ENCODE measurements at places on chromosomes 5 and 9.

- DNase-seq = no peak
Measured at GRCh38 chr5:80041527-80041926, 6.4 kb downstream of the THBS4 start.

DNA sequence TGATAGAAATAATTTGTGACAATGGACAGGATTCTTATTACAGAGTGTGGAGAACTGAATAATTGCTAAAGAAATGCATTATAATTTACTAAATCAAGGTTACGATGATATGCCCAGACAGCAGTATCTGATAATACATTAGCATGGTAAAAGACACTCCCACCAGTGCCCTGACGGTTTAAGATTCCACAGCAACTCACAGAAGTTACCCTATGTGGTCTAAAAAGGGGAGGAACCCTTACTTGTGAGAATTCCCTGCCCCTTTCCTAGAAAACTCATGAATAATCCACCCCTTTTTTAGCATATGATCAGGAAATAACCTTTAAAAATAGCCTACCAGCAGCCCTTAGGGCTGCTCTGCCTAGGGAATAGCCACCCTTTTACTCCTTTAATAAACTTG, 244.7 kb upstream of the SLC24A2 start:
- DNase-seq = no peak

- DNase-seq = peak; percentile 33
Measured at GRCh38 chr5:1111727-1112289, at the start of gene SLC12A7. Gene SLC12A7 (minus strand): TSS chr5:1112063. CDS start chr5:1111991, 72 bp downstream.

- no peak for DNase-seq
Measured at GRCh38 chr5:22496666-22497065, 356.5 kb downstream of the CDH12 start.

GRCh38 chr5:133117912-133118445, 66.2 kb downstream of the HSPA4 start:
- no peak for DNase-seq

DNA sequence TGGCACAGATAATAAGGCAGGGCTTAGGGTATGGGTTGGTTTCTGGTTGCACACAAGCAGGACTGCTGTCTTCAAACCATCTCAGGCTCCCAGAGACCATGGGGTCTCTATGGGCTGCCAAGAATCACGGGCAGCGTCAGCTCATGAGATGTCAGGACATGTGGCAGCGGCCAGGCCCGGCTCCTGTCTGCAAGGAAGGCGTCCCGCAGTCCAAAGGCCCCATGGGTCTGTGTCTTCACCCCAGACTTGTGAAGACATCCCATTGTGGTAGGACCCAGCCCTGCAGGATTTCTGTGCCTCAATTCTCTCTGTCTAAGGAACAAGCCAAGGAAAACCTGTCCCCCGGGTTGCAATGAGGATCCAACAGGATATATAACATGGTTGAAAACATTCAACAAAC, 32.6 kb downstream of the IPPK start:
- no peak for DNase-seq

DNA sequence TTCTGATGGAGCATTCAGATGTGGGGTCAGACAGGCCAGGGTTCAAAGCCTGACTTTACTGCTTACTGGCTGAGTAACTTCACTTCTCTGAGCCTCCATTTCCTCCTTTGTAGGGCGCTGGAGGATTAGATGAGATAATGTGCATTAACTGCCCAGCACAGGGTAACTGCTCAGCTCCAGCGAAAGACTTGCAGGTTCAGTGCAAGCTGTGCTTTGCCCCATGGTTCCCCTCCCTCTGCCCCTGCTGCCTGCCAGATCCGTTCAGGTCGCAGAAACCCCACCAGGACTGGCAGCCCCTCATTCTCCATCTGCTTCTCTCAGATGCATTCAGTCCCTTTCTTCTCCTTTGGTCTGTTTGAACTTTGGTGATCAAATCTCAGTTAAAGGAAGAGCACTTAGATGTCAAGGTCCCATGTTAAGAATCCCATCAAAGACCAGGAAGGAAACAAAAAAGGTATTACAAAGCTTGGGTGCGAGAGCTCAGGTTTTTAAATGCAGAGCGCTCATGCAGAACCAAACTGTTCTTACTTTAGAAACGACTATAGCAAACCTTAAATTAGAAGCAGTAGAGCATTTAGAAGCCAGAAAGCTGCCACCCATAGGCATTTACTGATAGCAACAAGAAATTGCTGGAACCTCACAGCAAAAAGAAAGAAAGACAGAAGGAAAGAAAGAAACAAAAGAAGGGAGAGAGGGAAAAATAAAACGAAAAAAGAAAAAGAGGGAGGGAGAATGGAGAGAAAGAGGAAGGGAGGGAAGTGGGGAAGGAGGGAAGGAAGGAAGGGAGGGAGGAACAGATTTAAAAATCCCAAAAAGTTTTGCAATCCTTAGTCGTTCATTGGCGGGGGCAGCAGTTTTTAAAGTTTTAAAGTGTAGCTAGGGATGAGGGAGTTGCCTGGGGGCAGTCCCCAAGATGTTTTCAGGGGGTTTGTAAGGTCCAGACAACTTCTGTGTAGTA, 23.5 kb downstream of the AFAP1L1 start:
- no peak for DNase-seq

GRCh38 chr9:127554966-127555839, 56.9 kb upstream of the STXBP1 start:
- DNase-seq = no peak

- no peak for DNase-seq
Measured at GRCh38 chr5:123929055-123929474, 417.1 kb downstream of the CSNK1G3 start.

DNA sequence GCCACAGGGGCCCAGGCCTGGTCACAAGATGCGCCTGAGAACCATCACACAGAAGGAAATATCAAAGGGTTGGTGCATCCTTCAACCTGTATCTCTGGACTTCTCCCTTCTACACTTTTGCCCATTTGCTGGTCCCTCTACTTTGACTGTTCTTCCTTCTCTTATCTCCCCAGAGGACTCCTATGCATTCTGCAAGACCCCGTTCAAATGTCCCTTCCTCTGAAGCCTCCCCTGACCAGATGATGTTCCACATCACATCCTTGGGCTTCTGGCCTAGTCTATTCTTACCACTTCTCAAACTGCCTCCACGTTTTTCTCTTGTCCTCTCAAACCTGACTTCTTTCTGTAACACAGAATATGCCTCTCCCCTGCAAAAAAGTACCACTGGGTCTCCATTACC, 34.3 kb downstream of the STK10 start:
- DNase-seq = no peak

GRCh38 chr9:100101608-100102007, 2.6 kb downstream of the INVS start:
- no peak for DNase-seq

GRCh38 chr9:76255781-76256455, 138.3 kb downstream of the RFK start:
- DNase-seq = no peak

GRCh38 chr5:96857454-96857853, 18.8 kb upstream of the ERAP2 start:
- DNase-seq = no peak

- DNase-seq = no peak
Measured at GRCh38 chr5:54388811-54389210, 66.7 kb upstream of the HSPB3 start.

All from NCI-H187 (cell line).